ENCODE measurements at places on chromosomes 11 and 22. TPM values are rescaled to one million over a fixed set of nuclear protein-coding genes. Genes with fewer than 3 reads are reported as not detected.

Gene KCNJ1
- not detected for total RNA-seq

Gene OR51G2
- total RNA-seq = not detected

Gene SLC22A6
- total RNA-seq = not detected

Gene OR5W2
- total RNA-seq = not detected

Gene CYB561A3
- 14.2 TPM for total RNA-seq

Gene FUT4
- 7.8 TPM for total RNA-seq

Gene CNTF
- 1.1 TPM for total RNA-seq

Gene TSGA10IP
- not detected for total RNA-seq

Gene C11orf65
- total RNA-seq = 2.5 TPM

Gene ASPHD2
- total RNA-seq = 0.41 TPM

Gene HEPHL1
- not detected for total RNA-seq

Gene RAG2
- 0.21 TPM for total RNA-seq

Gene HBB
- total RNA-seq = 162 TPM

Gene RPS25
- 2,908 TPM for total RNA-seq

Gene KCTD17
- 22.4 TPM for total RNA-seq

Gene SCN2B
- total RNA-seq = 12.0 TPM

Gene ROBO3
- total RNA-seq = 10.8 TPM

Gene KIF18A
- 12.9 TPM for total RNA-seq

Gene CCDC15
- 7.4 TPM for total RNA-seq

Gene MMP13
- total RNA-seq = not detected

Gene GPR83
- total RNA-seq = 0.10 TPM

Gene SNX32
- 0.10 TPM for total RNA-seq

Gene ACRV1
- not detected for total RNA-seq

Gene MS4A4A
- total RNA-seq = 2.9 TPM

Gene SLCO2B1
- 20.3 TPM for total RNA-seq

Gene DEUP1
- total RNA-seq = not detected

Gene DDIAS
- total RNA-seq = 3.7 TPM

Gene B4GAT1
- 40.8 TPM for total RNA-seq

Gene SLC17A6
- not detected for total RNA-seq

Gene RDX
- total RNA-seq = 80.5 TPM

Gene APOBEC3G
- total RNA-seq = 6.6 TPM

Gene TMPRSS4
- 7.0 TPM for total RNA-seq

Gene ANGPTL5
- total RNA-seq = not detected

Gene CAPN5
- 11.8 TPM for total RNA-seq

Gene OR5A1
- total RNA-seq = not detected

Gene CARD18
- not detected for total RNA-seq

Gene ARHGAP8
- total RNA-seq = 1.1 TPM

Gene LRRC74B
- not detected for total RNA-seq

Gene TMEM25
- 24.9 TPM for total RNA-seq

Gene LSP1
- total RNA-seq = 84.2 TPM

Gene HEPACAM
- total RNA-seq = 0.21 TPM

Gene TEX54
- total RNA-seq = not detected

Gene FOLR1
- 1.6 TPM for total RNA-seq

Gene CRYBB1
- not detected for total RNA-seq

Gene RASL10A
- total RNA-seq = 12.3 TPM

Gene OOSP1
- total RNA-seq = not detected

Gene FAM180B
- 1.4 TPM for total RNA-seq

Gene OR8G5
- not detected for total RNA-seq

Gene DDTL
- total RNA-seq = not detected

Gene CRYAB
- total RNA-seq = 90.5 TPM

Gene ROBO4
- 23.3 TPM for total RNA-seq

Gene SIAE
- 7.2 TPM for total RNA-seq

Gene ASRGL1
- total RNA-seq = 9.0 TPM

Gene TRIM29
- total RNA-seq = 192 TPM

Gene HBE1
- total RNA-seq = 3.3 TPM

Gene MS4A15
- total RNA-seq = not detected

Gene MEI1
- not detected for total RNA-seq

Gene EIF3L
- total RNA-seq = 606 TPM
